ENCODE measurements at places on chromosomes 13 and 19.

GRCh38 chr13:113192279-113192678 lies 16.2 kb downstream of the PCID2 start:
- DNase-seq, result no peak

- DNase-seq, result peak; percentile 45
These were observed 1.7 kb upstream of the PCDH17 start for GRCh38 chr13:57629821-57630235.

GRCh38 chr13:73860501-73860900 lies 273.7 kb downstream of the KLF12 start:
- no peak for DNase-seq

DNA sequence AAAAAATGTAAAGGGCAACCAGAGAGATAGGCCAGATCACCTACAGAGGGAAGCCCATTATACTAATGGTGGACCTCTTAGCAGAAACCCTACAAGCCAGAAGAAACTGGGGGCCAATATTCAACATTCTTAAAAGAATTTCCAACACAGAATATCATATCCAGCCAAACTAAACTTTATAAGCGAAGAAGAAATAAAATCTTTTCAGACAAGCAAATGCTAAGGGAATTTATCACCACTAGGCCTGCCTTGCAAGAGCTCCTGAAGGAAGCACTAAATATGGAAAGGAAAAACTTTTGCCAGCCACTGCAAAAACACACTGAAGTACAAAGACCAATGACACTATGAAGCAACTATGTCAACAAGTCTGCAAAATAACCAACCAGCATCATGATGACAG lies 28.4 kb downstream of the VSTM2B start:
- no peak for DNase-seq

DNA sequence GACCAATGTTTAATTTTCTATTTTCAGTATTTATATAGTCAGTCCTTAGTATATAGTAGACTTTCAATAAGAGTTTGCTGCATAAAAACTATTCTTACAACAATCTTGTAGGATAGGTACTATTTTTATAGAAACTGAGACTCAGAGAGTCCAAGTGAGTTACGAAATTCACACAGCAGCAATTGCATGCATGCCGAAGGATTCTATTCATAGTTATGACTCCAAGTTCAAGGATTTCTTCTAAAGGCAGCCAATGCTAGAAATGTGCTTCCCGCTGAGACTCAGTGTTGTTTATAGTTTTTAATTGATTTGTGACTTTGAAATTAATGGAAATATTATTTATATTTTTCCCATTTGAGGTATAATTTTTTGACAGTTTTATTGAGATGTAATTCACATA lies 62.7 kb upstream of the CSNK1A1L start:
- no peak for DNase-seq

DNA sequence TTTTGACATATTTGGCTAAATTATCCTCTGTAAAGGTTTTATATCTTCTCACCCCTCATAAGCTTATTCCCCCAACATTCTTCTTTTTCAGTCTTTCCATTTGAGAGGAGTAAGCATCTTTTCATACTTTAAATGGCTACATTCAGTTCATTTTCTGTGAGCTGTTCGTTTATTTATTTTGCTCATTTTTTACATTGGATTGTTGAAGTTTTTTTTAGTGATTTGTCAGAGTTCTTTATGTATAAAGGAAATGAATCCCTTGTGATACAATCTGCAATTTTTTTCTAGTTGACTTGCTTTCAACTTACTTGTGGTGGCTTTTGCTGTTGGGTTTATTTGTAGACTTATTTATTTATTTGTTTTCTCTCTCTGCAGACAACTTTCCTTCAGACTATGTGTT lies 250.3 kb downstream of the DLEU7 start:
- DNase-seq, result no peak

GRCh38 chr19:30450835-30451321 lies 78.7 kb downstream of the ZNF536 start:
- no peak for DNase-seq

GRCh38 chr13:45873491-45874325 lies 22.2 kb upstream of the SIAH3 start:
- DNase-seq, result no peak

DNA sequence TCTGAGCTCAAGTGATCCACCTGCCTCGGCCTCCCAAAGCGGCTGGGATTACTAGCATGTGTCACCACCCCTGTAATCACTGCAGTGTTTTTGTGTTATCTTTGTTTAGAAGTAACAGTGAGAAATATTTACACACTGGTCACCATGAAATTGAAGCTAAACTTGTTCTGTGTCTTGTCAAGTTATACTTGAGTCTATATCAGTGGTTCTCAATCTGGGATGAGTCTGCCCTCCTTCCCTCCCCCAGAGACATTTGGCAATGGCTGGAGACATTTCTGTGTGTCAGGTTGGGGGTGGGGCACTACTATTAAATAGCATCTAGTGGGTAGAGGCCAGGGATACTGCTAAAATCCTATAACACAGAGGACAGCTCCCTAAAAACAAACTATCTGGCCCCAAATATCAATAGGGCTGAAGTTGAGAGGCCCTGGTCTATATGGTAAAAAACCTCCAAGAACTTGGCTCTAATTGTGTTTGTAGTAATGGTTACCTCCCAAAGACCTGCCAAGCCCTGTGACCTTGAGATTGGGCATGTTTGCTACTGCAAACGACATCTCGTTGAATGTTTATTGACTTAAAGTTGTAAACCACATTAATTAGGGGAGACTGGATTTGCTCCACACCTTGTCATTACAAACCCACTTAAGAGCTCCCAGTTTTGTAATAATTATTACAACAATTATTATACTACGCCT lies 6.9 kb downstream of the CTU1 start:
- no peak for DNase-seq

DNA sequence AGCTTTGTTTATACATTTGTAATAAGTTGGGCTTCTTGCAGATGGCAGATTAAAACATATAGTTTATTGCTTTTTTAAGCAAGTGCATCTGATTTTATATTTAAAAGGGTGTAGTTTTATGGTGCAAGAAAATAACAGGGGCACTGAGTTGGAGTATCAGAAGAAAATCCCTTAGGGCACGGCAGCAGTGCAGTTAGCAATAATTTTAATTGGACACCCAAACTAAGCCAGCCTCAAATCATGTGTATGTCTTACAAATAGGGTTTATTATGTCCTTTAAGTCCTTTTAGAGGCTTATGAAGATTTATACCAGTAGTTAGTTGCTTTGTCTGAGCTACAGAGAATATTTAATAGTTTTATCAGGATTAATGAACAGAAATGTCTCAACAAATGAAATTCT lies 57.5 kb downstream of the GPC6 start:
- no peak for DNase-seq

GRCh38 chr13:98349731-98350305 lies 172.7 kb upstream of the RNF113B start:
- DNase-seq, result no peak

DNA sequence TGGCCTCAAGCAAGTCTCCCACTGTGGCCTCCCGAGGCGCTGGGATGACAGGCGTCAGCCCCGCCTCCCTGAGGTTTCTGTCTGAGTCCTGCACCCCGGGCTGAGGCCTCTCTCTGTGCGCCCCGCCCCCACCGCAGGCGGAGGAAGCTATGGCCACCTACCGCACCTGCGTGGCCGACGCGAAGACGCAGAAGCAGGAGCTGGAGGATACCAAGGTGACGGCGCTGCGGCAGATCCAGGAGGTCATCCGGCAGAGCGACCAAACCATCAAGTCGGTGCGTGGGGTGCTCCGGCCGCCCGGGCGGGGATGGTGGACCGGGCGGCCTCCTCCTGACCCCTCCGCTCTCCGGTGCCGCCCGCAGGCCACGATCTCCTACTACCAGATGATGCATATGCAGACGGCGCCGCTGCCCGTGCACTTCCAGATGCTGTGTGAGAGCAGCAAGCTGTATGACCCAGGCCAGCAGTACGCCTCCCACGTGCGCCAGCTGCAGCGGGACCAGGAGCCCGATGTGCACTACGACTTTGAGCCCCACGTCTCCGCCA lies 12.7 kb downstream of the ARHGAP45 start:
- DNase-seq, result peak; percentile 63

DNA sequence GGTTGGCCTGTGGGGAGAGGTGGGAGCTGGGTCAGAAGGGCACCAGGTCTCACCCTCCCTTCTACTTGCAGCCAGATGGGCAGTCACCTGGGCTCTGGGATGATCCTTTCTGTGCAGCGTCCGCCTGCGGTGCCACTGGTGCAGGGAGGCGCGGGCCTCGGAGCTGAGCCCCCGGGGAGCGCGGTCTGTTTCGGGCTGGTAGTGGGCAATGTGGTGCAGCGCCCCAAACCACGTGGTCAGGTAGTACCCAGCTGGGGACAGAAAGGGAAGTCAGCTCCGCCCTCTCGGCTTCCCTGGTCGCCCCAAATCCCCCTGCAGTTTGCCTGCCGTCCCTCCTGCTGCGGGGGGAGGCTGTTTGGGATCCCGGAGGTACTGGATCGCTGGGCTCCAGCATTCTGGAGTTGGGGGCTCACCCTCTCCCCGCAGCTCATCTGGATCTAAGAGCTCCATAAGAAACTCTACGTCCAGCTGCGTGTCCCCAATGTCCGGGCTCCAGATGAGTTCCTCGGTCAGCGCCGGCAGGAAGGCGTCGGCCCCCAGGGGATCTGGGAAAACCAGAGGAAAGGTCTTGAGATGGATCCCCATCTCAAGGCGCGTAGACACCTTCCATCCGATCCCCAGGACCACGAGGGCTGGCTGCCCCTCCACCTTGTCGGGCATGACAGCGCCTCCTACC lies 8.8 kb downstream of the RINL start:
- DNase-seq, result no peak

GRCh38 chr19:23949611-23950010 lies 34.9 kb downstream of the ZNF726 start:
- no peak for DNase-seq

DNA sequence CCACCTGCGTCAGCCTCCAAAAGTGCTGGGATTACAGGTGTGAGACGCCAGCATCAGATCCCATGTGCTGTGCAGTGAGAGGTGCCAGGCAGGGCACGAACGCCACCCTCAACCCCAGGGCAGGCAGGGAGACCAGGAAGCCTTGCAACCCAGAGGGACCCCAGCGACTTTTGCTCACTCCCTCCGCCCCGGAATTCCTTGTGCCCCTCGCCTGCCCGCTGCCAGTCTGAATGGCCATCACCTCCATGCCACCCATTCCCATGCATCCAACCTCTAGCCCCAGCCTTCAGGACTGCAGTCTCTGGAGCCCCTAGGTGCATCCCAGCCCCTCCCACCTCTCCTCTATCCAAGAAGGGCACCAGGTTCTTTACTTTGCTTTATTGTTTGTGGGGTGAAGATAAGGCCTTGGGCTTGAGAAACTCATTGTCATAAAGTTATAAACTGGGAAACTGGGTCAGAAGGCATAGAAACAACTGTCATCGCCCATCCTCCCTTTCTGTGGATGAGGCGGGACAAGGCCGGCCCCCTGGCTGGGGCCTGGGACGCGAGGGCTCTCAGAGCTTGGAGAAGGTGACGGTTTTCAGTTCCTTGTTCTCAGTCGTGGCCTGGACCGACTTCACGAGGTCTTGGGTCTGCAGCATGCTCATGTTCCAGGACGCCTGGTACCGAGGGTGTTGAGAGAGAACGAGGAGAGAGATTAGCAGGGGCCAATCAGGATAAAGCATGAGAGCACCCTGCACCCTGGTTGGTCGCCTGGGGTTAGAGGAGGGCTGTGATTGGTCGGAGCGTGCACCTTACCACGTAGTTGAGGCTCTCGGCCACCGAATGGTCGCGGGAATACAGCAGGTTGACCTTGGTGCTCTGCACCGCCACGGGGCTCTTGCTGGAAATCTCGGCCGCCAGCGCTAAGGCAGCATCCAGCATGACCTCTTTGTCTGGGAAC lies 2.6 kb upstream of the LGALS4 start:
- no peak for DNase-seq

GRCh38 chr19:16229322-16229641 lies 31.6 kb downstream of the AP1M1 start:
- no peak for DNase-seq

DNA sequence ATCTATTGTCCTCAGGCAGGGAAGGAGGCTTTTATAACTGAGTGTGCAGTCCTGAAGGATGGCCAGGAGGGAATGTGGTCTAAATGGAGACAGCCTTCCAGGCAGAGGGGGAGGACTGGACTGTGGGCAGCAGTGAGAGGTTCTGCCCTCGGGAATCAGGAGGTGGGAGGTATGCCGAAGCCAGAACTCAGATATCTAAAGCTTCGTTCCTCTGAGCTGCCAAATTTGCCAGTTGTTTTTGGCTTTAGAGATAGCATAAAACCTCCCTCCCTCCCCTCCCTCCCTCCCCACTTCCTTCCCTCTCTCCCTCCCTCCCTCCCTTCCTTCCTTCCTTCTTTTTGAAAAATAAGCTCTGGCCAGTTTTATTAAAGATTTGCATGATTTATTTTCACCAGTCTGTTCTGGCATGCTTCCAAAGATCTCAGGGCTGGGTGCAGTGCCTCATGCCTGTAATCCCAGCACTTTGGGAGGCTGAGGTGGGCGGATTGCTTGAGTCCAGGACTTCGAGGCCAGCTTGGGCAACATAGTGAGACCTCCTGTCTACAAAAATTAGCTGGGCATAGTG lies 2.4 kb downstream of the MEDAG start:
- no peak for DNase-seq

DNA sequence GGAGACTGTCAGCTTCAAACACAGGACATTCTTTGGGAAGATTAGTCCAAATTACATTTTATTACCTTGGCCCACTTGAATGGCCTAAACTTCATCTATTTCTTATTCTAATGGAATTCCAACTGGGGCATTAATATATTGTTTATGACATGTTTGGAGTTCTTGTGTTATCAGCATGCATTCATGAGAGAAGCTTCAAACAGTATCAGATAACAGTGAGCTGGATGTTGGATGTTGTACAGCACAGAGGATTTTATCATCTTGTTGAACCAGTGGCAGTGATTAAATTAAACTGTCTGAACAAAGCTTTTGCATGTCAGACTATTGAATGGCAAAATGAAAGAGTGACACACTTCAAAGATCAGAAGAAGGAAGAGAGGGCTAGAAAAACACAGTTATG lies 50.0 kb downstream of the MZT1 start:
- no peak for DNase-seq

DNA sequence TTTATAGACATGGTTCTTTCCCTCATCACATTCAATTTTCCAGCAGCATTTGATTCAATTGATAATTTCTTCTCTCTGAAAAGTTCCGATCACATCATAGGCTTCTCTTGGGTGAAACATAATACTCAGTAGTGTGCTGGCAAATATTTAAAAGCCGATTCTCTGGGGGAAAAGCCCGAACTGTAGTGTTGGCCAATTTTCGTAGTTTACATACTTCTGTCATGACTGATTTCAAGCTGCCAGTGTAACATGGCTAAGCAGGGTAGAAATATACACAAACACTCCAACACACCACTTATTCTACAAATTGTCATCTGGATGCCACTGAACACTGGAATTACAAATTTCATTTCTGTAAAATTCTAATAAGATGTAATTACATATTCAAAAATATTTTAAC lies 56.1 kb upstream of the FREM2 start:
- DNase-seq, result no peak
